Dorsolateral prefrontal cortex (tissue), 122 donors: ENCODE measurements at places on chromosomes 2 and 18. TPM values are rescaled to one million over a fixed set of nuclear protein-coding genes. Genes with fewer than 3 reads are reported as not detected.

DNA sequence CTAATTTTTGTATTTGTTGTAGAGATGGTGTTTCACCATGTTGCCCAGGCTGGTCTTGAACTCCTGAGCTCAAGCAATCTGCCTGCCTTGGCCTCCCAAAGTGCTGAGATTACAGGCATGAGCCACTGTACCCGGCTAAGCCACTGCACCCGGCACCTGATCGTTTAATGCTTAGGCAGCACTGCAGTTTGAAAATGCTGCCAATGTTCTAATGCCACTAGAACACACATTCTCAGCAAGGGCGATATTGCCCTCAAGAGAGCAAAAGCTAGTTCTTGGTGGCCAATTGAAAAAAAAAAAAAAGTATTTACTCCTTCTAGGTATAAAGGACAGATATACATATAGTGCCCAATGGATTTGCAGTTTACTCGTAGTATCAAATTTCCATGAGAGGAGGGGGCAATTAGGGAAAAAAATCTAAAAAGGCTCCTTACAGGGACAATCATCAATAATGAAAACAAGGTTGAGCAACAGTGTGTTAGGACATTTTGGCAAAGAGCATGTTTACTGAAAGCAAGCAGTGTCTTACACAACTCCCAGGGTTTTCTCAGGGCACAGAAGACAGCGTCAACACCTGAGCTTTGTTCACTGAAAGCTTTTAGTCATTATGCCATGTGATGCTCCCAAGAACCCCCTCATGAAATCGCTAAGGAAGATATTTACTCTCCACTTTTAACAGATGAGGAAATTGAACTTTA, 199.9 kb upstream of the PKDCC start:
- no peak for DNase-seq

CAPN14 gene
- total RNA-seq, result 1.1 TPM

DNA sequence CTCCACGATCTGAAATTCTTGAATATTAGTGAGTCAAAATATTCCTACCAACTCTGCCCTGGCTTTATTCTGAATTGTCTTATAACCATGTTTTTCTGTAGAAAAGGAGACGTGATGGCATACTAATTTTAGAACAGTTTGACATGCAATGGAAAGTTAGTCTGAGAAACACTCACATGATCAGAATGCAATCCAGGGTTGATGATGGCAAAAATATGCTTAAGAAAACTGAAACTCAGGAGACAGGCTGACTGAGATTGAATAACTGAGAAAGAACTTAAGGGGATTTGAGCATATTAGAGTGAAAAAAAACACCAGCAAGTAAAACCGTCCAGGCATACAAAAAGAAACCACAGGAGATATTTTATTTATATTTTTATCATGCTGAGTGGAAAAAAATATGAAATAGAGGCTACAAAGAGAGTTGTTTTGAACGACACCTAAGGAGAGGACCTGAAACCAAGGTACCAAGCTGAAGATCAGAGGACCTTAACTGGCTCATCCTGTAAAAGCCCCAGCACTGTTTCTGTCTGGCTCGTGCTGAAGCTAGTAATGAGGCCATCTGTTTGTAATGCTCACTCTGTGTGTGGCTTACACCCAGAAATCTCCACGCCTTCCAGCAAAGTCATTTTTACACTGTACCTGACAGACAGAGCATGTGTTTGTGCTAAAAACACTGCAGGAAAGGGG, 437.2 kb upstream of the PKDCC start:
- DNase-seq, result no peak

- no peak for DNase-seq
These were observed 118.6 kb upstream of the GLI2 start for GRCh38 chr2:120617055-120617454.

- peak; percentile 56 for DNase-seq
These were observed 177.3 kb downstream of the HAUS1 start for GRCh38 chr18:46281185-46282176.

DNA sequence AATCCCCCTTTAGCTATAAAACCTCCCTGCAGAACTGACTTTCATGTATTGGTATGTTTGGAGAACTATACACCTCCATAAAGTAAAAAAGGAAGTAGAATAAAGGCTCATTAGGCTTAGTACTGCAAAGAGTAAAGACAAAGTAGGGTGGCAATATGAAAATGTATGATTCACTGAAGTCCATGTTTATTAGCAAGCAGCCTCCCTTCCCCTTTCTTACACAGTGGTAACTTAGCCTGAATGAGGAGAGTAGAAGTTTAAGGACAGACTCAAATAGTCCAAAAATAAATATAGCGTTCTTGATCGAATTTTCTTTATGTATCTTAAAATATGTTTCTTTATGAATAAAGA, 1.5 kb downstream of the ZNF804A start:
- DNase-seq, result no peak

DNA sequence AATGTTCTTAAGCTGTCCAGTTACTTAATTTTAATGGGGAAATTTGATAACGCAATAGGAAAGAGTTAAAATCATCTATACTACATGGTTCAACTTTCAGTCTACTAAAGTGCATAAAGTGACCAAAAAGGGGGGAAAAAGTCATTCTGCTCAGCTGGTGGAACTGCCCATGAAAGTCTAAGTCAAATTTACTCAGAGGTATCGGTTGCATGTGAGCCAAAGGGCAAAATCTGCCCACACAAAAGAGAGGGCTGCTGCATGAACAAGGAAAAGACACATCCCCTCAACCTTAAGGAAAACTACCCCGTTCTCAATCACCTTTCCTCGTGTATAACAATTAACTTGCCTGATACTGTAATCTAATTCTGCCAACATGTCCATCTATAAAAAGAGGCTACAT, 126.1 kb downstream of the TCF4 start:
- no peak for DNase-seq

DNA sequence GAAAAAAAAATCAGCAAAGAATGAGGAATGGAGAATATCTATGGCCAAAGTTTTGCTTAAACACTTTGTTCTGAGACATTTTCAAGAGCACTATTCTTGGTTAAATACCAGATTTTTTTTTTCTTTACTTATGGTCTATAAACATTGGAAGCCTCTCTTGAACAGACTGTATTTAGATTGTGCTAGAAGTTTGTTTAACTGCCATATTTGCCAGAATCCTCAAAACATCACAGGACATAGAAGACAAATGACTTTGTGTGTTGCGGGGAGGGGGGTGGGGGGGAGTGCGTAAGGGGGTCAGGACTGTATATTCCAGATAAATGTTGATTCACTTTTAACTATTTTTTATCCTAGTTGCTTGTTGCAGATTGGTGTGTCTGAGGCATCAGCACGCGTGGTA, 262.0 kb downstream of the MEIS1 start:
- DNase-seq, result no peak

DCDC2C gene
- total RNA-seq, result not detected

KCNG2 gene
- 2.3 TPM for total RNA-seq

GRCh38 chr2:65622951-65623535, 190.6 kb upstream of the SPRED2 start:
- DNase-seq, result no peak

DNA sequence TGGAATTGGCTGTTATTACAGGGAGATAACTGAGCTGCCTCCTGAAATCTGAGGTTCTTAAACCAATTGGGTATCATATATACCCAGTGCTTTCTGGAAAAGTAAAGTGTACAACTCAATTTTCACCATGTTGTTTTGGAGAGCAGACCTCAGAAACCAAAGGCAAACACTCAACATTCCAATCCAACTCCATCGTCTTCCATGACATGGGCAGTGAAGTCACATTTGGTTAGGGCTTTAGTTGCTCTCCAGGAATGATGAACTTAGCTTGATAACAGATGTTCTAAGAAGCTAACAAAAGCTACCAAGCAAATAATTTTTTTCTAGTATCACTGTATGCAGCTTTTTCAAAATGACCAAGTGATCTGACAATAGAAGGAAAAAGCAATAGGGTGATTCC, 107.0 kb upstream of the SLC35G4 start:
- no peak for DNase-seq

GRCh38 chr2:112792419-112792818, 8.1 kb upstream of the IL1A start:
- DNase-seq, result no peak

ZNG1B gene
- 38.7 TPM for total RNA-seq

- DNase-seq, result no peak
These were observed 82.0 kb downstream of the SGPP2 start for GRCh38 chr2:222506230-222506935.

DNA sequence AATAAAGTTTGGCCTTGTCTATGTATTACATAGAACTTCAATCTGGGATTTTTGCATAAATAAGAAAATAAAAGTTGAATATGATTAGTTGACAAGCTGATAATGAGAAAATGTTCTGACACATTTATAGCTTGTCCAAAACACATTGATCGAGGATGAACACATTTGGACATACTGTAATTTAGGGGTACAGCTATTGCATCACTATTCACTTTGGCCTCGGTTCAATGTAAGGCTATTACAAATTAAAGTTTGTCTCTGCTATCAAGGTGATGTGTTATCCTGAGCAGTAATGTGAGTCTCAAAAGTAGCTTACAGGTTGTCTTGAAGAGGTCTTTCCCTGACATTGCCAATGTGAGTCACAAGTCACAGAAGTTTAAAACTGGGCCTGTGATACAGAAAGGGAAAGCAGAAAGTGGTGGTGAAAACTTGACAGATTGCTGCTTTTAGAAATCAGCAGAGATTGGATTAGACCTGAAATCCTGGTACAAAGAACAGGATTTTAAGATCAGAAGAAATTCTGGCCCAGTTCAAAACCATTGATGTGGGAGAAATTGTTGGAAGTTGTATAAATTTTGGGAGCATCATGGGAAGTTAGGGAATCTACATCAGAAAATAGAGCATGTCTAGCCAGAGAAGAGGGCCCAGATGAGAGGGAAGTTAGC, 674.1 kb downstream of the NYAP2 start:
- DNase-seq, result no peak

TMEFF2 gene
- 45.4 TPM for total RNA-seq

CCDC74B gene
- total RNA-seq, result 6.5 TPM

PLCD4 gene
- total RNA-seq, result 4.2 TPM

CYP27A1 gene
- 34.3 TPM for total RNA-seq

GRCh38 chr2:137525641-137526190, 438.6 kb upstream of the HNMT start:
- no peak for DNase-seq

- DNase-seq, result no peak
These were observed 5.8 kb downstream of the SH3RF3 start for GRCh38 chr2:109134741-109135358.

CEBPZOS gene
- 50.2 TPM for total RNA-seq

ANKRD30B gene
- 5.0 TPM for total RNA-seq
